ENCODE measurements at places on chromosomes 1 and 21. TPM values are rescaled to one million over a fixed set of nuclear protein-coding genes. Genes with fewer than 3 reads are reported as not detected.

Gene SLFNL1
- 0.39 TPM for total RNA-seq

Gene CLIC6
- total RNA-seq = not detected

Gene ADAMTS5
- not detected for total RNA-seq

Gene CNR2
- not detected for total RNA-seq

Gene ACTN2
- 0.28 TPM for total RNA-seq

Gene CHD5
- 0.11 TPM for total RNA-seq

Gene FAM151A
- not detected for total RNA-seq

Gene BTBD8
- 1.7 TPM for total RNA-seq

Gene KRTAP12-2
- not detected for total RNA-seq

Gene TNFSF4
- 59.6 TPM for total RNA-seq

GRCh38 chr1:41462680-41463004 lies 21.8 kb downstream of the EDN2 start:
- no peak for DNase-seq

GRCh38 chr1:176542352-176542751 lies 79.4 kb downstream of the PAPPA2 start:
- no peak for DNase-seq

DNA sequence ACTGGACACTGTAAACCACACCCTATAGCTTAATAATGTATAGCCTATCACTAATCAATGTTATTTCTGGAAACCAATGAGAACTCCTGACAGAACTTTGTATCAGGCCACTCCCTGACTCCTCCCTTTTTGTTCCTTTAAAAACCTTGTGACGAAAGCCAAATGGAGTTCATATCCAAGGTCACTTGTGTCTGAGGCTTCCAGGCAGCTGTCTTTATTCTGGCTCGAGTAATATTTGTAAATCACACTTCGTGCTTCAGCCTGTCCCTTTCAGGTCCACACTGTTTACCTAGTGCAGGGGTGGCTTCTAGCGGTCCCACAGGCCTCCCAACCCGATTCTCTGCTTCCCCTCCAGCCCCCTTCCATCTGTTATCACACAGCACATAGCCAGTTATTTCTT lies 16.2 kb upstream of the CAPN9 start:
- DNase-seq = no peak

DNA sequence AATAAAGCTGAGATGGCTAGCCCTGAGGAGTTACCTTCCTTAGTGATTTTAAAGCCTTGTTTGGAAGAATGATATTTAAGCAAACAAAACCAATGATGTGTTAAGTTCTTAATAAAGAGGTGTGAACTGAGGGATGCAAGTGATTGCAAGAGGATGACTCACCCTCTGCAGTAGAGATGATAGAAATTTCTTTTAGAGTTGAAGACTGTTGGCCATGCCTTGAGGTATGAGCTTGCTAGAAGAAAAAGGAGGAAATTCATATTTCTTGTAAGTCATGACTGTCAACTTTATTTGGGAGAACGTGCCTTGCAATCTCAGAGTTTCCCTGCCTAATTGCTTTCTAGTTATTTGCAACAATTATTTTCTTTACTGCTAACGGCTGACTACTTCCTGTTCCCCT lies 94.7 kb downstream of the PLA2G4A start:
- no peak for DNase-seq

DNA sequence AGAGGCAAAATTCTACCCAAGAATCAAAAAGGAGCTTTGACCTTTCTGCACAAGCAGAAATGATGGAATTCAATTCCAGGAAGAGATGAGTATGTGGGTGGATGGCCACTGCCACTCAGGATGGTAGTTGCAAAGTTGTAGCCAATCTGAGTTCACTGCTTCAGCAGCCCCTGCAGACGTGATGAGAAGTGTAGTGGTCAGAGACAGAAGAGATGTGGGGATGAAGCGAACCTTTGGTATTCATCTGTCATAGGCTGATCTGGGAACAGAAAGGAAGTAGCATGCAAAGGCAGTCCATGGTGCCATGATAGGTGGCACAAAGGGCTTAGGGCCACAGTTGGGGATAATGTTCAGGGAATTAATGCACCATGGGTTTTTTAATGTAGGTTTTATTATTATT lies 81.1 kb upstream of the PGBD5 start:
- no peak for DNase-seq

GRCh38 chr1:114008993-114009392 lies 29.7 kb downstream of the OLFML3 start:
- DNase-seq = no peak

DNA sequence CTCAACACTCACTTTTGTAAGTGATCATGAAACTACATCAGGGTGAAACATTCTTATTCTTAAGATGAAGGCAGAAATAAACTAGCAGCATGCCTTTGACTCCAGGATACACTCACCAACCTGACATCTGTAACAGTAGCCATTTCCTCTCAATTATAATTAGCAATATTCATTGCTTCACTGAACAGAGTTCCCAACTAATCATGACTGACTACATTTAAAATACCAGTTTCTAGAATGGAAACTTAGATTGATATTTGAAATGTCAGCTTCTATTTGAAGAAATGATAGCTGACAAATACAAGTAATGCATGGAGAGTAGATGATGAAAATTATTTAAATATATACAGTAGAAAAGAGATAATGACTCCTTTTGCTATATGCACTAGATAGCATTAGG lies 1023.8 kb downstream of the MRPL39 start:
- no peak for DNase-seq

- DNase-seq = no peak
Observed at GRCh38 chr1:70503358-70503757, 92.3 kb downstream of the CTH start.

DNA sequence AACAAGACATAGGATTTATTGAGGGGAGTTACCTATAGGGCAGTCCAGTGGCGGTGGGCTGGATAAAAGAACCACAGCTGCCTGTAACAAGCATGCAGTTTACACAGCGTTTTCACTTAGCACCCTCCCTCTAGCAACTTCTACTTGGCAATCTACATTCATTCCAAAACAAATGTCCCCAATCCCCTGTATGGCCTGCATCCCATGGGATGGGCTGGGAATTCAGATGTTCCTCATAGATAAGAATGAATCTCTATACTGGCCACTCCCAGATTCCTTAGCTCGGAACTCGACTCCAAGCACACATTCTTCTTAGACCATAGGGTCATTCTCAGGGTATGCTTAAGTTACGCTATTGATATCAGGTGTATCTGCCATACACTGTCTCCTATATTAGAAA lies 33.3 kb downstream of the PCP4 start:
- DNase-seq = no peak

DNA sequence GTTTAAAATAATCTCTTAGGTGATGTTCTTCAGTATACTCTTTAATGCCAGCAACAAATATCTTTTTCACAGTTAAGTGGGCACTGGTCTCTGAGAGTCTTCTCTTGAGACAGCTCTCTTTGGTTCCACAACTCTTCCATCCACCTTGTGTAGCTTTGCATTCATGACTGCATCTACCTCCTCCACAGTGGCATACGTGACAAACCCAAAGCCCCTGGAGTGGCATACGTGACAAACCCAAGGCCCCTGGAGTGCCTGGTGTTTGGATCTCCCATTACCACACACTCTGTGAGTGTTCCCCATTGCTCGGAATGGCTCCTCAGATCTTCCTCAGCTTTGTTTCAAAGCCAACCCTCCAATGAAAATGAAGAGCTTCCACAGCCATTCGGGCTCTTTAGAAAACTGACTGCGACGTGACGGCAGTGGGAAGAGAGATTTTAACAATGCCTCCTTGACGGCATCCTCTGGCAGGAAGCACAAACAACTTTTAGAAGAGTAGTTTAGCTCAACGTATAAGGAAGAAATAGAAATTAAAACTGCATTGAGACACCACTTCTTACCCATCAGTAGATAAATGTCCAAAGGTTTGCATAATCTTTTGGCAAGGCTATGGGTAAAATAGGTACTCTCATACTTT lies 45.8 kb downstream of the SLC30A7 start:
- DNase-seq = no peak

- no peak for DNase-seq
Observed at GRCh38 chr1:32199717-32200072, 700 bp upstream of the CCDC28B start.

DNA sequence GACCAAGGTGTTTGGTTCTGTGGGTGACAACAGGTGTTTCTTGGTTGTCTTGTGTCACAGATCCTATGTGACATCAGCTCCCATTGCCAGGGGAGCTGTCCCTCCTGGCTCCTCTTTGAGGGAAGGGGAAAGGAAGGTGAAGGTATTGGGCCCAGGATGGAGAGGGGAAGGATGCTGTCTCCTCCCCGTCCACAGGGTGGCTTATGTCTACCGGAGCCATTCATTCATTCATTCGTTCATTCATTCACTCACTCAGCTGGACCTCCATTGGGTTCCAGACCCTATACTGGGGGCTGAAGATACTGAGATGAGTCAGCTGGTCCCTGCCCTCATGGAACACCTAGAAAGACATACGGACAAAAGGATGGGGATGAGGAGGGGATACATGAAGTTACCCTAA lies 38.9 kb downstream of the EPHB2 start:
- no peak for DNase-seq

DNA sequence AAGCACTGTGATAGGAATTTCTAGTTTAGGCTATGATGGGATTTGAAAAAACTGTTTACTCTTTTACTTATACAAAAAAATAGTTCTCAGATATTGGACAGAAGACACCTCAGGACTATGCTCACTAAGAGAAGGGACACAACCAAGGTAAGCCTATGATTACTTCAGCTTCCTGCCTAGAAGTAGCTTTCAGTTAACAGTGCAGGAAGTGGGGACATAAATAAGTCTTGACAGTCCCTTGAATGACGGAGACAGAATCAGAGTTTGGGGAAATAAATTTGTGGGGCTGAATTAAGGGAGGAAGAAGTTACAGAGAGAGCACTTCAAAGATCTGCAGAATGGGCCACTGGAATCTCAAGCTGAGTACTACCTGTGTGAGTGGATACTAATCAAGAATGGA lies 53.8 kb upstream of the OLFM3 start:
- DNase-seq = no peak

DNA sequence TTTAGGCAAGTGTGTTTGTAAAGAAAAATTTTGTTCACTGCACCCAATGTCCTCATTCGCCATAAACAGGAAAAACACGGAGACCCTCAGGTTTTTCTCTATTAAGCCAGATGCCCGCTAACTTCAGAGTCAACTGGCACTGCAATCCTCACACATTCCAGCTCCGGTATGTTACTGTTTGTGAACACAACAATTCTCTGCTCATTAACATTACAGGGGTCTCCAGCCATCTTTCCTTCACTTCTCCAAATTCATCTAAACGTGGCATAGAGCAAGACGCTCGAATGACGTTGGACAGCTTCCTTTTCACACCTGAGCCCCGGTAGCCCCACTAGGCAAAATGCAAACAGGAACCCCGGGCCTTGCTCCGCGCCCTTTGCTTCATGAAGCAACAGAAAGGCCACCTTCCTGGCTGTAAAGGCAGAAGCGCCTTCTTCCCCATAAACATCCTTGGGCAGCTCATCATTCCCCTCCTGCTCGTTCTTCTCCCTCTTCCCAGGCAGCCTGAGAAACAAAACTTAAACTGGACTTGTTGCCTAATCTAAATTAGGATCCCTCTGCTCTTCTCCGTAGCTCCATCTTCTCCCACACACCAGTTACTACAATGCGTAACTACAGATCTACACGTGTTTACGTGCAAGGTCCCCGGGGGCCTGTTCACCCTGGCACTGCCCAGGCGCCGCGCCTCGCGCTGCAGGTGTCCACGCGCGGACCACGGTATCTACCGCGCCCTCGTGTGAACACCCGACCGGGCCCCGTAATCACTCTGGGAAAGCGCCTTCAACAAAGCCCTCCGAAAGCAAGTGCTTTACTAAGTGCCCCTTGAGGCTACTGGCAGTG lies 1.2 kb downstream of the LBR start:
- DNase-seq = peak; percentile 50

- peak; percentile 18 for DNase-seq
Observed at GRCh38 chr1:154749078-154749760, 120.9 kb downstream of the KCNN3 start.

- DNase-seq = no peak
Observed at GRCh38 chr1:217673387-217673786, 42.2 kb downstream of the SPATA17 start.

DNA sequence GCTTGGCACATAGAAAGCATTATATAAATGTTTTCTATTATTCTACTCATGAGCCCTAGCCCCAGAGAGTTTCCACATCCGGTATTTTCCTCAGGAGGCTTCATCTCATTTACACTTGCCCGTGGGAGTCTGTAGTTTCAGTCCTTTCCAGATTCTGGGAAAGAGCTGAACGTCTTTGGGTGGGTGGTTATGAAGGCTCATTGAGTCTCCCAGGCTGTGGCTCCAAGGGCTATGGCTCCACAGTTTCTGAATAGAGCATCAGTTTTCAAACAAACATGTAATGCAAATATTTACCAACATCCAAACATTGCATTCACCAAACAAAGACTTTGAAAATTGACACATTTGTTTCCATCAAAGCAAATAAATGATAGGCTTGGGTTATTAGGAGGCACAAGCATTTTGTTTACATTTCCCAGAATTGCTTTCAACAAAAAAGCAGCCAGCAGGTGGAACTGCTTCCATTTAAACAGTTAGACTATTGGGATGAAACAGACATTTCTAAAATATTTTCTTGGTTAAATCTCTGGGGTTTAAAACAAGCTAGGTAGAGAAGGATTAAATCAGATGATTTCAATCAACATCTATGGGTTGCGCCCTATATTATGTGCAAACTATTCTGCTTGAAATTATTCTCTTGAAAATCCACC lies 1.3 kb upstream of the LEMD1 start:
- no peak for DNase-seq

DNA sequence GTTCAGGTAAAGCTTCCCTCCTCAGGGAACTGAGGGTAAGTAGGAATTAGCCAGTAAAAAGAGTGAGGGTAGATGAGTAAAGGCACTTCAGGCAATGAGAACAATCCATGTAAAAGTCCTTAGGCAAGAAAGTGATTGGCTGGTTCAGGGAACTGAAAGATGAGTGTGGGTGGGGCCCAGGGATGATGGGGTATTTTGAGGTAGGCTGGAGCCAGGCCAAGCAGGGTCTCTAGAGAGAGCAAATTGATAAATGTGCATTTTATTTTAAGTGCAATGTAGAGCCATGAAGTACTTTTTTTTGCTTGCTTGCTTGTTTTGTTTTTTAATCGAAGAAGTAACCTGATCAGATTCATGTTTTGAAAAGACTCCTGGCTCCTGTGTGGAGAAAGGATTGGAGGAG lies 26.5 kb downstream of the OSBPL9 start:
- no peak for DNase-seq

DNA sequence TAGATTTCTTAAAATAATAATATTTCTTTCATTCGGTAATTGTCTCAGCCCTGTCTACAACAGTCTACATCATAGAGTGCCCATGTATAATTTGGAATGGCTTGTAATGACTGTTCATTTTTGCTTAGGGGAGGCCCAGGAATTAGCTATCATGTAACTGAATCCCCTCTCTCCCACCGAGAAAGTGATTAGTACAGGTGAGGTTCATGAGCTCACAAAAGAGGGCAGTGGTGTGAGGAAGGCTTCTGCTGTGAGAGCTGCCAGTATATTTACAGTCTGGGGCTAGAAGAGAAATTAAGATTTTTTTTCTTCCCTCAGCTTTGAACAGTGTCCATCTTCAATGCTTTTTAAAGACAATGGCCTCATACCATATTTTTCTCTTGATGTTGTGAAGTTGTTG lies 340.7 kb downstream of the ADGRL2 start:
- DNase-seq = no peak

Measured in endothelial cell of umbilical vein (primary cell).